T follicular helper cell (primary cell): ENCODE measurements at places on chromosomes 6 and 20.
A peak's percentile ranks its signal among the peaks of the same experiment; 100 is the strongest.

DNA sequence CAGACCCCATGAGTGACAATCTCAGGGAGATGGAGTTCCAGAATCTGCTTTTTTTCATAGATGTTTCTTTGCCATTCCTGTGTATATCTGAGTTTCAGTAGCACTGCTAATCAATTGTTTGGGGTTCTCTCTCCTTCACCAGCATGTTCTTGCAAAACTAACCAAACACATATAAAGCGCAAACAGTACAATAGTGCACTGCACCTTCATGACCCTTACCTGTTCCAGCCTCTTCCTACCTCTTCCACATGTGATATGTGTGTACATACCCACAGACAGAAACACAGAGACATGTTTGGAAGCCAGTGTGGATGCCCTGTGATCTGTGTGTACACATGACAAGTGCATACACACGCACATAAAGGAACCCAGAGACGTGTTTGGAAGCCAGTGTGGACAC is 1.8 kb upstream of the CEP43 start:
- no peak for DNase-seq

GRCh38 chr6:125586074-125586473 is 163.4 kb upstream of the HEY2 start:
- no peak for DNase-seq

- no peak for DNase-seq
Measured at GRCh38 chr6:154411076-154411475, 54.5 kb upstream of the IPCEF1 start.

- DNase-seq, result no peak
Measured at GRCh38 chr6:53873922-53874321, 79.1 kb downstream of the LRRC1 start.

GRCh38 chr20:62276439-62276838 is 26.4 kb upstream of the ADRM1 start:
- DNase-seq, result no peak

GRCh38 chr6:2753110-2753489 is 2.4 kb upstream of the MYLK4 start:
- DNase-seq, result no peak

- DNase-seq, result no peak
Measured at GRCh38 chr6:163122365-163122764, 292.2 kb upstream of the QKI start.

DNA sequence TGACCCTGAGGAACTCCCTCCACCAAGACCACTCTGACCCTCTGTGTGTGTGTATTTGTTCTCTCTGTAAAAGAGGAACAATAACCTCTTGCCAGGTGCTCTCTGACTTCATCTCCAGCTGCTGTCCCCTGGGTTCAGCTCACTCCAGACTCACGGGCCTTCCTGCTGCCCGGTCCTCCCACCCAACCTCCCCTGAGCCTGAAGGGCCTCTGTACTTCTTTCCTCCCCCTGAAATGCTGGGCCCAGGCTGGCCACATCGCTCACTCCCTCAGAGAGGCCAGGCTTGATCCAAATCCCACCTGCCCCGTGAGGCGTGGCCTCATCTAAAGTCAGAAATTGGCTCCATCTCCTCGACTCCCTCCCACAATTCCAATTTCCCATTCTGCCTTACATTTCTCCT is 202.4 kb downstream of the PRKN start:
- DNase-seq, result no peak

DNA sequence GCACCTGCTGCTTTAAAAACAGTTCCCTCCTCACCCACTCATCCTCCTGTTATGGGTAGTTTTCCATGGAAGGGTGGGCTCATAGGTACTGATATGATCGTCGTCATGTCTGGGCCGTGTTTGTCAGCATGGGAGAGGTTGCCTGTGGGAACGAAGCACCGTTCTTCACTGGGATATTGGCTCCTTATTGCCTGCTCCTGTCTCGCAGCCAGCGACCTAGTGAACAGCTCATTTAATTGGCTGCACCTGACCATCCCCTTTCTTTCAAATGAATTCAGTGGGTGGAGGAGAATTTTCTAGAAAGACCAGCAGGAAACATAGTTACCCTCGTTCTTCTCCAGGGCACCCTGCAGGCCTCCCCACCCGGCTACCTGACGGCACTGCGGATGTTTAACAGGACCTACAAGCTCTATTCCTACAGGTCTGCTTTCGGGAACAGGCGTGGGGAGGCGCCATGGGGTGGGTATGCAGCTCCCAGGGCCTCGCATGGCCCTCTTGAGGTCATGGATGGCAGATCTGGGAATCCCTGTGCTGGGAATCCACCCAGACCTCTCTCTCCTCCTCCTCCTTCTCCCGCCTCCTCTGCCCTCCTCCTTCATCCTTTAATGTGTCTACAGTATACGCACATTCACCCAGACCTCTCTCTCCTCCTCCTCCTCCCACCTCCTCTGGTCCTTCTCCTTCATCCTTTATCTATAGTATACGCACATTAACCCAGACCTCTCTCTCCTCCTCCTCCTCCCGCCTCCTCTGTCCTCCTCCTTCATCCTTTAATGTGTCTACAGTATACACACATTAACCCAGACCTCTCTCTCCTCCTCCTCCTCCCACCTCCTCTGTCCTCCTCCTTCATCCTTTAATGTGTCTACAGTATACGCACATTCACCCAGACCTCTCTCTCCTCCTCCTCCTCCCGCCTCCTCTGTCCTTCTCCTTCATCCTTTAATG is 21.9 kb downstream of the ENTPD6 start:
- no peak for DNase-seq

- no peak for DNase-seq
Measured at GRCh38 chr20:24653306-24653705, 183.9 kb downstream of the SYNDIG1 start.

GRCh38 chr20:1847780-1848179 is 47.4 kb upstream of the SIRPA start:
- no peak for DNase-seq

- DNase-seq, result no peak
Measured at GRCh38 chr6:37674161-37674560, 23.5 kb downstream of the MDGA1 start.

DNA sequence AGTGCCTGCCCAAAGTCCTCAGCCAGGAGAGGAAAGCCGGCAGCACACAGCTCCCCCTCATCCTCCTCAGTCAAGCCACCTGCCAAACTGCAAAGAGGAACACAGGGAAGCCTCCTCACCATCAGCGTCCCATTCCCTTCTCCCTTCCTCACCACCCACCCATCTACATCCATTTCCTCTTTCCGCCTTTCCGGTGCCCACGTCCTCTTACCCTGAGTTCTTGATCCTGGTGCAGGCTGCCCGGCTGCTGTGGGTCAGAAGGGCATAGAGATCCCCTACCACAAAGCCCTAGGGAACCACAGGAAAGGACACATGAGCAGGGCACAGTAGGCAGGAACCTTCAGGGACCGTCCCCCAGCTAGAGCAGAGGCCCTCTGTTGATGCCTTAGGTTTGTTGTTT is 6.0 kb downstream of the GNMT start:
- no peak for DNase-seq

- DNase-seq, result no peak
Measured at GRCh38 chr6:7240351-7240750, 72.6 kb downstream of the SSR1 start.

- no peak for DNase-seq
Measured at GRCh38 chr6:154450498-154450897, 60.0 kb downstream of the CNKSR3 start.

GRCh38 chr6:34276881-34277762 is 28.3 kb upstream of the SMIM29 start:
- DNase-seq, result no peak

DNA sequence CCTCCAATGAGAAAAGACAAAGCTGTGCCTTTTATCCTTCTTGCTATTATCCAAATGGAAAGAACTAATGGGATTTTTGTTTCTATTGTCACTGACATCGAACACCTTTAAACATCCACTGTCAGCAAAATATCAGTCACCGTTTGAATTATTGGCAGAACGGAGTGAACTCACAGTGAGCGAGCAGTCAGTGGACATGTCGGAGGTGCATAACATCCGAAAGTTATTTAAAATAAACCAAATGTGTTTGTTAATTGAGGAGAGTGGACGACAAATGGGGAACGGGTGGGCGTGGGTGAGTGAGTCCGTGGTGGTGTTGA is 38.8 kb downstream of the PMEPA1 start:
- DNase-seq, result no peak

DNA sequence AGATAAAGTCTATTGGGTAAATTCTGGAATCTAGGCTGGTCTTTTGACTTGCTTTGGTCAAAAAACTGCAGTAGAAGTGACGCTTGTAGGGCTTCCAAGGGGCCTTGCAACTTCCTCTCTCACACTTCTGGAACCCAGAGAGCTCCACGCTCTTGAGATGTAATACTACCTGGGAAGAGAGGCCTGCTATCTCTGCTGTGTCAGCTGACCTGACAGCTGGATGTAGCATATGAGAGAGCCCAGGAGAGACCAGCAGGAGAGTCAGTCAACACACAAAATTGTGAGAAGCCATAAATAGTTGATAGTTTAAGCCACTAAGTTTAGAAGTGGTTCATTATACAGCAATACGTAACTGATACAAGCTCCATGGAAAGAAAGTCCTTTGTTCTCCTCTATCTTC is 7.8 kb upstream of the RSPO3 start:
- DNase-seq, result no peak

GRCh38 chr6:51116723-51117122 is 298.1 kb downstream of the TFAP2B start:
- no peak for DNase-seq

GRCh38 chr6:104332364-104332763 is 527.4 kb downstream of the HACE1 start:
- no peak for DNase-seq

DNA sequence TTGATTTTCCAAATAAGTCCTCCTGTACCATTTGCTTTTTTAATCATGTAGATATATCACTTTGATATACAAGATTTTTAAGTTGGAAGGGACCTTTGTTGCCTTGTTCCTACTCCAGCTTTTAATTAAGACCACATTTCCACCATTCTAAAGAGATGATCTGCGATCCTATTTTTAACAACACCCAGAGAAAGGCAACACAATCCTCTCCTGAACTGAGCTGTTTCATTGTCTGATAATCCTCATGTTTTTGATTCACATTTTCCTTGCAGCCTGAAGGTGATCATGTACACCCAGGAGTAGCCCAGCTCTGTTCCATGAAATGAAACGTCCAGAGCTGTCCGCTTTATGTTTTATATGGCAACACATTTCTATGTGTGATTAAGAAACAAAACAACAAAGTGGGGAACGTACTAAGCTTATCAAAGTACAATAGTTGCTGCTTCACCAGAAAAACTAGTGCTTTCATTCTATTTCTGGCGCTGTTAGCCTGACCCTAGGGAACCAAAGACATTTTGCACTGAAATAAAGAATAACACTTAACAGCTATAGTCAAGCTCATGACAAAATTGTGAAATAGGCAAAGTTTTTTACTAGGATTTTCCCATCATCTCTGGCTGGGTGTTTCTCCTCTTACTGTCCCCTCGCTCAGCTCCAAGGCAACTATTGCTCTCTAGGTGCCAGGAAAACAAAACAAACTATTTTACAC is 22.6 kb upstream of the TRAF3IP2 start:
- no peak for DNase-seq

DNA sequence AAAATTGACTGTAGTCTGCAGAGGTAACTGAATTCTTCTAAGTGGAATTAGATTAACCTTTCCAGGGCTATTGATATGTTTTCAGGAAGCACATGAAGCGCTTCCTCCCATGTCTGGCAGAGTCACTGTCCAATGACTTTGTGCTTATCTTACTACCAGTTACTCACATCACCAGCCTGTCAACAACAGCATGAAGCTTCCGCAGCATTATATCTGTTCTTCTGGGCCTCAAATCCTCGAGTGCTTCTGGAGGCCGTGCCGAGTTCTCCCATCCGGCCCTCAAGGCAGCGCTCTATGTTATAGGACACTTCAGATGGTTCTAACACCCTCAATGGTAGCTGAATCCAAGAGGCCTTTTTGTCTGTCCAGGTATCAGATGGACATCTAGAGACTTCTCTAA is 33.2 kb downstream of the PSMG4 start:
- no peak for DNase-seq

- DNase-seq, result no peak
Measured at GRCh38 chr6:96611342-96611991, 48.5 kb downstream of the FHL5 start.

GRCh38 chr20:472137-472846 is 10.0 kb upstream of the TBC1D20 start:
- DNase-seq, result no peak

- DNase-seq, result peak; percentile 89
Measured at GRCh38 chr6:137823826-137824555, 43.1 kb upstream of the TNFAIP3 start.

GRCh38 chr6:26217714-26218075 is 130.5 kb downstream of the HFE start:
- DNase-seq, result no peak

GRCh38 chr6:163165922-163166321 is 248.6 kb upstream of the QKI start:
- DNase-seq, result no peak

DNA sequence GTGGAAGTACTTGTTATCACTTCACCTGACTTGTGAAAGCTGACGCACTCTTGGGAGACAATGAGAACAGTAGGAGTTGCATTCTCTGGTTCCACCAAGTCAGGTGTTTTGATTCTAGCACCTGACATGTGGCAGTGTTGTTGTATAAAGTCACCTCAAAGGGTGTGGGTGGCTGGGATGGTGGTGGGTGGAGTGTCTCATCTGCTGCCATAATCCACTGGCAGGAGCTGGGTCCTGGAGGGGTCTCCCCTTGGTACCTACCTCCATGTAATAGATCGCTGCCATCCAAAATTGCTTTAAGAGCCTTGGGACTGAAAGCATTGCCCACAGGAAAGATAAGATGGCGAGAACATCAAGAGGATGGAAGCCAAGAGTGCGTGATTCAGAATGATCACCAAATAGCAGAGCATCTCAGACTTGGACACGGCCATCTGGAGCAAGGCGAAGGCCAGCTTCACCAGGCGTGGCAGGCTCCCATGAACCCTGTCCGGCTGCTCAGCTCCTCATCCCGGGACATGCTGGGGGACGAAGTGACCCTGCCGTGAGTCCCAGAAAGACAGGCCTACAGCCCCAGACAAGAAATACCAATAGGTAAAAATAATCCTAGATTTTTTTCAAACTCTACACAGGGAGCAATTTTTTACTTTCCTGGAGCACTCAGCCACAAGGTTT is 56.6 kb downstream of the NPEPL1 start:
- no peak for DNase-seq

DNA sequence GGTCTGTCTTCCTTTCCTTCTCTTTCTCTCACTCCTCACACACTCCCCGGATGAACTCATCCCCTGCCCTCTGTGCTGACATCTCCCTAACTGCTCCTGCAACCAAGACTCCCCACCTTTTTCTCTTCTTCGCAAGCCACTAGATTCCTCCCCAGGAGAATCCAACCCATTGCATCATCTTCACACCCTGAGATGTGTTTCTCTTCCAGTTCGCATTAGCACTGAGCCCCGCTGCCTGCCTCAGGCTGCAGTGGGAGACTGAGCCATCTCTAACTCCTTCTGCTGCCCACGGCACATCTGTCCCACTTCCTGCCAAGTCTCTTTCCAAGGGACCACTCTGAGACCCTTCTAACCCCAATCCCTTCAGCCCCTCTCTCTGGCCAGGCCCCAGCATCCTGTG is 67.2 kb upstream of the NNAT start:
- DNase-seq, result no peak

GRCh38 chr6:34912715-34913464 is 23.8 kb downstream of the ANKS1A start:
- DNase-seq, result no peak

- DNase-seq, result no peak
Measured at GRCh38 chr6:170269151-170269845, 21.6 kb downstream of the DLL1 start.

GRCh38 chr6:21604081-21604480 is 10.5 kb downstream of the SOX4 start:
- DNase-seq, result no peak
